ENCODE measurements at places on chromosomes 5 and 9.
A peak's percentile ranks its signal among the peaks of the same experiment; 100 is the strongest.

DNA sequence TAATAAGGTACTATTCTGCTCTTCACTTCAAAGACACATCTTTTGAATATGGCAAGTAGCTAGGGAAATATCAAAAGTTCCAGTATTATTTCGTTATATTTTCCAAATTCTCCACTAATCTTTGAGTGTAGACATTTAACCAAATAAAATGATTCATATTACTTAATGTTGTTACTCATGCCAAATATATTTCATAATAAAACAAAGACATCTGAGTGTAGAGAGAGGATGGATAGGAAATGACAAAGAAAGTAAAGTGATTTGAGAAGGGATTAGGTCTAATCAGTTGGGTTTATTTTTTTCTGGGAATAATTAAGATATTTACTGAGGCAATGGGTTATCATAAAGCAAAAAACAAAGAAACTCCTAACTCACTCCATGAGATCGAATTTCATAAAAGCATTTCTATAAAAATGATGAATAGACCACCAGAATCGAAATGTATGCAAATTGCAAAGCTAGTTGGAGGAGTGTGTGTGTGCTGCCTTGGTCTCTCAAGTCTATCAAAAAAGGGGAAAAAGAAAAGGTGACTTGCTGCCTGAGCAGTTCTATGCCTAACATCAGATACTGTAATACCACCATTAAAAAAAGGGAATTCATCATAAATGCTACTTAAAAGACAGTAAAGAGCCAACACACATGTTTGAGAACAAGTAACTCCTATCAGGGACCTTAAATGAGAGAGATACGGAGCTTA is 255.5 kb downstream of the PDE4D start:
- DNase-seq: peak; percentile 48

DNA sequence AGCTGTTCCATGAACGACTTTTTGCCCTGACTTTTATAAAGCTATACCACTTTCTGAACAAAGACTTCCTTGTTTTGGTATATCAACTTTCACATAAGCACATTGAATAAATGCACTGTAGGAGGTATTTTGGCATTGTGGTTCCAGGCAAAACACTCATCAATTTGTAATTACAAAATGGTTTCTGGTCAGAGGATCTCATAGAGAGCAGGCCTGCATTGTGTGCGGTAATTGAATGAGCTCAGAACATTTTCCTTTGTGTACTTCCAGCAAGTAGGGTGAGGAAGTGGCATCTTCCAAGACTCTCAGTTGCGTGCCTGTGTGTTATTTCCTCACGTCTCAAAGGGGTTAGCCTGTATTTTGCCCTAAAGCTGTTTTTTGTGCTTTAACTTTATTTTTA is 89.2 kb downstream of the PDE6A start:
- no peak for DNase-seq

GRCh38 chr5:119322948-119323537 is 32.8 kb upstream of the TNFAIP8 start:
- peak; percentile 60 for DNase-seq

DNA sequence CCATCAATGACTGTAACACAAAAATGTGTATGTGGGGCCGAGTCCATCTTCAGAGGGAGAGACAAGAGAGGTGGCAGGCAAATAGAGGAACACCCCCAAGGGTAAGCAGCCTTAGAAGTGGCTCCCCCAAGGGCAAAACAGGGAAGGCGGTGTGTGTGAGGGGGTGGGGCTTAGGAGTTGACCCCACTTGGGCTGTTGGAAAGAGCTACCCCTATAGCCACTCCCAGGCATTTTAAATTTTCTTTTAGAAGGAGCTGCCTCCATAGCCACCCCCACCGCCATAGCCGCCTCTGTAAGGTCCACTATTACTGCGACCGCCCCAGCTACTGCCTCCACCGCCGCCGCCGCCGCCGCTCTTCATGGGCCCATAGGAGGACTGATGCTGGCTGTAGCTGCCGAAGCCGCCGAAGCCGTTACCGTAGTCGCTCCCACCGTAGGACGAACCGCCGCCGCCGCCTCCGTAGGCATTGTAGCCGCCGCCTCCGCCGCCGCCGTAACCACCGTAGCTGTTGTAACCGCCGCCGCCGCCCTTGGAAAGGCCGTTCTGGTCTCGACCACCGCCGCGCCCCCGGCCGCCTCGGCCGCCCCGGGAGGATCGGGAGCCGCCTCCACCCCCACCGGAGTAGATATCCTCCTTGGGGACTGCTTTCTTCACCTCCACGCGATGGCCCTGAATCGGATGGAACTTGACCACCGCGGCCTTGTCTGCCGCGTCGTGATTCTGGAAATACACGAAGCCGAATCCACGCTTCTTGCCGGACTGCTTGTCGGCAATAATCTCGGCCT is 1.1 kb downstream of the HNRNPA0 start:
- DNase-seq: peak; percentile 20

GRCh38 chr5:85320495-85320894 is 935.8 kb upstream of the EDIL3 start:
- DNase-seq: peak; percentile 60

DNA sequence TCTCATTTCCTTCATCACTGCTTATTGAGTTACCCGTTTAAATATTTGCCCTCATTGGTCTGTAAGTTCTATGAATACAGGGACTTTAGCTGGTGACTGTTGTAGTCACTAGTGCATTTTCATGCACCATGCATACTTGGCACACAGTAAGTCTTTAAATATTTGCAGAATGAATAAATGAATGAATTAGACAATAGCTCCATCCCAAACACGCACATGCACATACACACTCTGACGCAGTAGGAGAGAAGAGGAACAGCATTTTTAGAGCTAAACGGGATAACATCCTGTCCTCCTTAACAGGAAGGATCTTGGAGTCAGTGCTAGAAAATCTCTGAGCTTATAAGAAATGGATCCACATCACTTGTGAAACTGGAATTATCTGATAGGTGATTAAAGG is 447.7 kb downstream of the KIF4B start:
- DNase-seq: no peak

- peak; percentile 17 for DNase-seq
These were observed 75.6 kb upstream of the SLC44A1 start for GRCh38 chr9:105168870-105169319.

GRCh38 chr9:91086657-91087461 is 274.9 kb downstream of the AUH start:
- no peak for DNase-seq

Data from bronchial epithelial cell (primary cell).